ENCODE measurements at places on chromosomes 1 and 21.

DNA sequence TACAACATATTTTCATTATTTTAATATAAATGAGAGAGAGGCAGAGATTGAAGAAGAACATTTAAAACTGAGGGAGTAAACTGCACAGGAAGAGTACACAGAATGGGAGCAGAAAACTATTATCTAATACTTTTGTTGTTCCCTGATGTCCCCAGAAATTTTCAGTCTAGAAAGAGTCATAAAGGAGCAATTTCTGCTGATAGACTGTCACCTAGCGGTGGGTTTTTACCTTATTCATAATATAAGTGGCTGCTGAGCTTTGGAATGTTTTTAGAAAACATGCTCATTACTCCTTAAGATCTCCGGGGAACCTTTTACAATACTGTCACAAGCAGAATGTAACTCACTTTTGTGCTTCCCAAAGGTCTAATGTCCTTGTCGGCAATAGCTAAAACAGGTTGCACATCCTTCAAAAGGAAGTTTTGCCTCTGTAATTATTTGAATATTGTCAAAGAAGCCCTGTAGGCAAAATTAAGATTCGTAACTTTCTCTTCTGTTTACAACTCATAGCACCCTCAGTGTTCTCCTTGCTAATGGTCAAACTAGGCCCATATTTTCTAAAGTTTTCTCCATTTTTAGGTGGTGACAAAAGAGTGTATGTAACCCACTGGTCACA lies 4.9 kb upstream of the NPL start:
- peak; percentile 82 for DNase-seq

- no peak for DNase-seq
These were observed 8.0 kb downstream of the KIAA1614 start for GRCh38 chr1:180920702-180921101.

DNA sequence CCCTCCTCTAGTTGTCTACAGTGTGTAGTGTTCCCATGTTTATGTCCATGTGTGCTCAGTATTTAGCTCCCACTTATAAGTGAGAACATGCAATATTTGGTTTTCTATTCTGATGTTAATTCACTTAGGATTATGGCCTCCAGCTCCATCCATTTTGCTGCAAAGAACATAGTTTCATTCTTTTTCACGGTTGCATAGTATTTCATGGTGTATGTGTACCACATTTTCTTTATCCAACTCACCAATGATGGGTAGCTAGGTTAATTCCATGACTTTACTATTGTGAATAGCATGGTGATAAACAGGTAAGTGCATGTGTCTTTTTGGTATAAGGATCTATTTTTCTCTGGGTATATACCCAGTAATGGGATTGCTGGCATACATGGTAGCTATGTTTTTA lies 67.0 kb downstream of the TBX19 start:
- no peak for DNase-seq

DNA sequence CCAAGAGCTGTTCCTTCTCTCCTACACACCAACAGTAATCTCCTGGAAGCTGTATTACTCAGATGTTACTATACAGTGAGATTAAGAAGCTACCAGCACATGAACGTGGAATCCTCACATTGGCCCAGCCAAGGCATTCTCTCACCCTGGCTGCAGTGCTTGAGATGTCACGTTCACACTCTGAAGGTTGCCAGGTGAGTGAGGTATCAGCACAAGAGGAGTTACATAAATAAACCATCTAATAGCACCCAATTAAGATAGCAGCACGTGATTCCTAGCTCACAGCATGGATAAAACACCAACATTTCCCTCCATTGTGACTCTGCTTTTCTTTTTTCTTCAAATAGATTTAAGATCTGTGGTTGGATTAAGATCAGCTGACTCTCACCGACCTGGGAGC lies 182.8 kb downstream of the PLPP3 start:
- DNase-seq: peak; percentile 65

GRCh38 chr1:206864939-206865671 lies at the start of gene IL20:
Gene IL20, plus strand, starts transcription at chr1:206865623. Its CDS starts 230 bp downstream, at chr1:206865853.
- DNase-seq: peak; percentile 73

- DNase-seq: no peak
These were observed 19.6 kb downstream of the CDKN2C start for GRCh38 chr1:50989694-50990093.

GRCh38 chr1:18962121-18962721 lies 5.7 kb upstream of the IFFO2 start:
- DNase-seq: no peak

GRCh38 chr1:233327651-233328141 lies at the start of gene MAP3K21:
Gene MAP3K21, plus strand, starts transcription at chr1:233327724. Its CDS starts 305 bp downstream, at chr1:233328029.
- DNase-seq: no peak

- no peak for DNase-seq
These were observed 27.1 kb downstream of the PCAT6 start for GRCh38 chr1:202837746-202838262.

DNA sequence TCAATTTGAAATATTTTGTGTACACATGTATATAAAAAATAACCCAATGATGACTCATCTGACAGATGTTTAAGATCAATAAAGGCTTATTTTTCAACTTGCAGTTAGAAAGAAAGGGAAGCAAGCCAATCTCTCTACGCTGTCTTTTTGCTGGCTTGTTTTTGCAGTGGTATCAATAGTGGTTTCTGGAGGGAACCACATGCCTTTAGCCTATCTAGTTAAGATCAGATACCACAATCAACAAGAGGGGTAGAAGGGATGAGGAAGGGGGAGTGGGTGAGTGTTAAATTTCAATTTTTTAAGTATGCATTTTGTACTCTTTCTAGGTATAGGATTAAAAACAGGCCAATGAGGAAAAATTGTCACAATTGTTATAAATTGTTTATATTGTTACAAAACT lies 276.2 kb downstream of the KCNH1 start:
- no peak for DNase-seq

- DNase-seq: peak; percentile 16
These were observed 594 bp downstream of the GLMN start for GRCh38 chr1:92298213-92298572.

GRCh38 chr1:75208862-75209261 lies 74.7 kb downstream of the LHX8 start:
- DNase-seq: no peak

GRCh38 chr1:226497991-226498639 lies 50.4 kb upstream of the STUM start:
- DNase-seq: no peak

- no peak for DNase-seq
These were observed 4.7 kb downstream of the ACAP3 start for GRCh38 chr1:1302951-1303509.

GRCh38 chr1:169024800-169025271 lies 81.7 kb upstream of the ATP1B1 start:
- no peak for DNase-seq

GRCh38 chr1:94806441-94806871 lies 13.7 kb upstream of the SLC44A3 start:
- peak; percentile 37 for DNase-seq

- no peak for DNase-seq
These were observed 203.4 kb downstream of the CRB1 start for GRCh38 chr1:197471248-197471985.

- DNase-seq: peak; percentile 13
These were observed 72.0 kb downstream of the GDAP2 start for GRCh38 chr1:117857418-117857817.

- DNase-seq: no peak
These were observed 169.2 kb downstream of the ZNF281 start for GRCh38 chr1:200240656-200241055.

GRCh38 chr1:115134850-115135480 lies 45.7 kb upstream of the TSPAN2 start:
- peak; percentile 19 for DNase-seq

DNA sequence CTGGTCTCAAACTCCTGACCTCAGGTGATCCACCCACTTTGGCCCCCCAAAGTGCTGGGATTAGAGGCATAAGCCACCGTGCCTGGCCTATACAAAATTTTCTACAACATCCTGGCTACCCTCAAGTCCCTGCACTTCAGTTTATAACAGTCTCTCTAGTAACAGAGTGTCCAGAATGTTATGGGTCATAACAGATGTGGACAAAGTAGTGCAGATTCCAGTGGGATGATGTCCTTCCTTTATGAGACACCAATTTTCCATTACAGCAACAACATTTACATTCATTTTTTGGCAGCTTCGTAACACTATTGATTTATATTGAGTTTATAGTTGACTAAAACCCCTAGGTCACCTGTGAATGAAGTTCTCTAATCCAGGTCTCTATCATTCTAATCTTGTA lies 429.4 kb upstream of the PTBP2 start:
- no peak for DNase-seq

DNA sequence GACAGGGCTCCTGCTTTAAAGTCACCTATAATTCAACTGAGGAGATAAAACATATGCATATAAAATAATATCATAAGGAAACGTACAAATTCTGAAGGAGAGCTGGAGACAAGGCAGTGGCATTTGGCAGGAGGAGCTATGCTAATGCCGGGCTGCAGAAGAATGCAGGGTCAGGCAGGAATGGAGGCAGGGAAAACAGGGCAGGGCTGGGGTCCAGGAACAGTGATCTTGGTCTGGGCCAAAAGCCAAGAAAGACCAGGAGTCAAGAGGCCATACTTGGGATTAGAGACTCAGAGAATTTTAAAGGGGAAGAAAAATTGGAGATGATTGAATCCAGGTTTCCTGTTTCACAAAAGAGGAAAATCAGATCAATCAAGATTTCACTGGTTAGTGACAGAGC lies 20.0 kb upstream of the BRDT start:
- peak; percentile 14 for DNase-seq

GRCh38 chr1:205840146-205840923 lies 9.6 kb downstream of the PM20D1 start:
- no peak for DNase-seq

GRCh38 chr1:107934578-107934977 lies 30.4 kb downstream of the VAV3 start:
- no peak for DNase-seq

GRCh38 chr1:174680101-174680500 lies 232.3 kb downstream of the GPR52 start:
- no peak for DNase-seq

GRCh38 chr1:180530501-180530900 lies 28.1 kb upstream of the ACBD6 start:
- DNase-seq: peak; percentile 43

DNA sequence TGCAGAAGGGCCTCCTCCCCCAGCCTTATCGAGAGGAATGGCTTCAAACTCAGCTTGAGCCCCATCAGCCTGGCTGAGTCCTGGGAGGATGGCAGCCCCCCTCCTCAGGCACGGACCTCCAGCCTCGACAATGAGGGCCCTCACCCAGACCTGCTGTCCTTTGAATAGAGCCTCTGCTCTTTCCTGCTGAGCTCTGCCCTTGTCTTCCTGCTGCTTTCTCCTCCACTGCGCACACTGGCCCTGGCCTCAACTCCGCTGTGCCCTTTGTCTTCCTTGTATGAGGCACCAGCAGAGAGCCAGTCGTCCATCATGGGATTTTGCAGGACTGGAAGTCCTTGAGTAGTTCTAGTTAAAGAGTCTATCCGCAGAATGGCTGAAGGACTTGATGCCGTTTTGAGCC lies 2.0 kb downstream of the C1orf226 start:
- no peak for DNase-seq

- DNase-seq: no peak
These were observed 14.8 kb upstream of the TMEM222 start for GRCh38 chr1:27306892-27307761.

- no peak for DNase-seq
These were observed 2.0 kb upstream of the MARCKSL1 start for GRCh38 chr1:32337855-32338636.

DNA sequence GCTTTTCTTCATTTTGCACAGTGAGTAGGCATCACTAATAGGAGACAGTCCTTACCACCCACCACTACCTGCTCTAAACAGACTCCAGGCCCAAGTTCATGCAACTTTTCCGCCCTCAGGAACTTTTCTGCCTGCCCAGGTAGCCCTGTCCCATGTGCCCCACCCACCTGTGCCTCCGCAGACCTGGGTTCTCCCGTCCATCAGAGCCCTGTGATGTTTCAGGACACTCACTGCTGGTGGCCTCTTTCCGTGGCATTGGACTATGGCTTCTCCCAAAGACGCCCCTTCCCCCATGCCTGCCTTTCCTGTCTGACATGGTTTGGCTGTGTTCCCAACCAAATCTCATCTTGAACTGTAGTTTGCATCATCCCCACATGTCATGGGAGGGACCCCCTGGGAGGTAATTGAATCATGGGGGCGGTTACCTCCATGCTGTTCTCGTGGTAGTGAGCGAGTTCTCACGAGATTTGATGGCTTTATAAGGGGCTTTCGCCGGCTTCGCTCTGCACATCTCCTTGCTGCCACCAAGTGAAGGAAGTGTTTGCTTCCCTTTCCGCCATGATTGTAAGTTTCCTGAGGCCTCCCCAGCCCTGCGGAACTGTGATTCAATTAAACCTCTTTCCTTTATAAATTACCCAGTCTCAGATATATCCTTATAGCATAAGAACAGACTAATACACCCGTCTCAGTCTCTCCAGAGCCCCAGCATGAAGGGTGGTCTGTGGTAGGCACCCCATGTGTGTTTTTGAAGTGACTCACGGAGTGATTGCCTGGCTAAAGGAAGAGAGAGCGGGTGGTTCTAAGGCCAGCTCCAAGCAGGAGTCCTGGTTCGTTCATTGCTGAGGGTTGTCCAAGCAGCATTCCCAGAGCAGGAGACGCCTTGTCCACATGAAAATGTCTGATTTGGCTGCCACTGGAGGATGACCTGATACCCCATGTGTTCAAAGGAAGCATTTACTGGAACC lies 86.0 kb upstream of the ZBTB40 start:
- no peak for DNase-seq

- no peak for DNase-seq
These were observed at the start of gene CHI3L1 for GRCh38 chr1:203186446-203187303. Gene CHI3L1, minus strand, starts transcription at chr1:203186704. Its CDS starts 81 bp downstream, at chr1:203186623.

GRCh38 chr21:45112371-45112770 lies 38.0 kb downstream of the ADARB1 start:
- DNase-seq: no peak

DNA sequence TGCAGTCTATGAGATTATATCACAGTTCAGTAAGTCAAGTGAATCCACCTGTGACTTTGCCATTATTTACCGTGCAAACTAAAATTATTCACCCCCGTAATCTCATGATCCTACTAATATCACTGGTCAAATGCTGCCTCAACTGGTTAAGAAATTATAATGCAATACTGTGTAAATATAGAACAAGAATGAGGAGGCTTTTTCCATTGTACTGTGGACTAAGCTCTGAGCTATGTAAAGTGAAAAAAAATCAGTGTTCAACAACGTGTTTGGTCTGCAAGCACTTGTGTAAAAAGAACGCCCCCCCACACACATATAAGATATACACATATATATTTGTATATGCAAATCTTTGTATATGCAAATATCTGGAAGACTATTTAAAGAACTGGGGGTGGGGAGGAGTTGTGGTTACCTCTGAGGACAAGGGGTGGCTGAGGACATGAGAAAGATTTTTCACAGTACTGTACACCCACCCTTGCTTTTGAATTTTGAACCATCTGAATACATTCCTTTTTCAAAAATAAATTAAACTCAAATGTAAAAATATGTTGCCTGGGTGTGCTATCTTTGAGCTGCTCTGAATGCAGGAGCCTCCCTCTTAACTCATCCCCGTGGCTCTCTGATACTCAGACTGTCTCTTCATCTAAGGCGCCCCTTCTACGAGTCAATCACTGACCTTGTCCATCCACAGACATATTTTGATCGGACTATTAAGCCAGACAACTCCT lies 57.0 kb downstream of the PTP4A2 start:
- DNase-seq: peak; percentile 29
